IPS DF 19.7 (cell line): ENCODE measurements at places on chromosomes 3 and 15.

DNA sequence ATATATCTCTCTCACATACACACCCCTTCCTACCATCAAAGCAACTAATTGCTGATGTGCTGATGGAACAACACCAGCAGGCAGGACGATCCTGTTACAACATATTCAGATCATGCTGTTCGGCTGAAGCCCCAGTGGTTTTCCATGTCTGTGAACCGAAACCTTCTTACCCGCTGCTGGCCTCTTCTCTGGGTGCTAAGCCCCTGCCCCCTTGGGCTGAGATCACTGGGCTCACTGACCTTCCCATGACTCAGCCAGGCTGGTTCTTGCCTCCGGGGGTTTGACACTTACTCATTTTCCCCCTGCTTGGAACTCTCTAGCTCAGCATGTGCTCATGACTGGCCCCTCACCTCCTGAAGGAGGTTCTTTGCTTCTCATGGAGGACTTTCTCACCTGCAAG lies 122.0 kb upstream of the RGMA start:
- no peak for DNase-seq

- DNase-seq: no peak
Observed at GRCh38 chr3:194521510-194522260, 34.9 kb upstream of the ATP13A3 start.

- no peak for DNase-seq
Observed at GRCh38 chr3:115052906-115053305, 94.2 kb downstream of the ZBTB20 start.

DNA sequence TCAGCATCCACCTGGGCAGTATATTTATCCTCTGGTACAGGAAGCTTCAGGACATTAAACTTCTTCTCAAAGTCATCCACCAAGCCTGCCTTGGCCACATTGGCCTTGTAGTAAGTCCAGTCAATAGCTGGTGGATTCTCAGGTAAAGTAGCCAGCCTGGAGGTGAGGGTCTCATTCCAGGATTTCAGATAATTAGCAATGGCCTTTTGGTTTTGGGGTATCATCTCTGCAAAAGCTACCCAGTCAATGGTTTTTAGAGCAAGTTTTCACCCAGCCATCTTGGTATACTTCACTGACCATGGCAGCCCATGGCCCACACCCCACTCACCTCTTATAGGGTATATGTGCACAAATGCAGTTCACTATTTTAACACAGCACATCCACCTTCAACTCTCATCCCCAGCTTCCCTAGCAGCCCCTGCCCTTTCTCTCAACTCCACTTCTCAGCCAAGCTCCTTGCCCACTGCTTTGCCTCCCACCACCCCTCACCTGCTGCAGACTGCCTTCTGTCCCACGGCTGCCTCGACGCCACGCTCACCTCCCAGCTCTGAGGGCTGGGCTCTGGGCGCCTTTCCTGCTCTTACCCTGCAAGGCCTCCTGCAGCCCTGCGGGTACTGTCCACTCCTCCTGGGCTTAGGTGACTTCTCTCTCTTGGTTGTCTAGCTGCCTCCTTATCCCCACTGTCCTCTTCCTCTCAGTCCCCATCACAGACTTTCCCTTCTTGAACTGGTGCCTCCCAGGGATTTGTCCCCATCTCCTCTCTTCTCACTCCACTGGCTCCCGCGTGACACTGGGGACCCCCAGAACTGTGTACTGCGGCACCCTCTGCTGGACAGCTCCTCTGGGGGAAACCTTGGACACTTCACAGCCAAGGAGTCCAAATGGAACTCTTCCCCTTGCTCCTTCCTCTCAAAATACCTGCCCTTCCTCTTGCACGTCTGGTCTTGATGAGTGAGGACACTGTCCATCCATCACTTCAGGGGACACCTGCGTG lies 1.7 kb upstream of the TGM5 start:
- no peak for DNase-seq

DNA sequence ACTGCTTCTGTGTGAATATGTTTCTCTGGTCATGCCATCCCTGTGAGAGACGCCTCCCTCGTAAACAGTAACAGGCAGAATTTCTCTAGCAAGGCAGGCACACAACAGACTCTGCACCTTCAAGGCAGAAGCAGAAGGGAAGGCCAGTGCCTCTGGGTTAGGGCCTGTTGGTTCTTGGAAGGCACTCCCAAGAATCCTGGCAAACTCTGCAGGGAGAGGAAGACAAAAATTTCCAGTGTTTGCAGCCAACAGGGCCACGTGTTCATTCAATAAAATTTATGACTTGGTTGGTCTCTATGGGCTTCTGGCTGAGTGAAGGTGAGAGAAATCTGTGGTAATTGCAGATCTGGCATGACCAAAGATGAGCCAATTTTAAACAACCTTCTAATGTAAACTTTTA lies 39.3 kb downstream of the NFKBIZ start:
- no peak for DNase-seq

DNA sequence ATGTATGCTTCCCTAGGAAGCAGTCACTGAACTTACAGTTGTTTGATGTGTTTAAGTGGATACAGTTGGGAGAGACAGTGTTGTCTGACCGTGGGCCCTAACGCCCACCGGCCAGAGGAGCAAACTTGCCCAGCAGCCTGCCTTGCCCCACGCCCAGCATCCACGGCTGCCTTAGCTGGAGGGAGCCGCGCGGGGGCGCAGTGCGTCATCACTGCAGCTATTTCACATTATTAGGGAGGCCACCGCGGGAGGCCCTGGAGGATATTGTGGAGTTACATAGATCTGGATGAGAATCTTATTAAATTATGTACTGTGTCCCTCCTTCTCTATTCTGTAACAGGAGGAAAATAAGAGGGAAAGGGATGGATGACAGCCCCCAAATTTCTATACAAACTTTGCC lies 267.2 kb downstream of the GABRG3 start:
- no peak for DNase-seq

DNA sequence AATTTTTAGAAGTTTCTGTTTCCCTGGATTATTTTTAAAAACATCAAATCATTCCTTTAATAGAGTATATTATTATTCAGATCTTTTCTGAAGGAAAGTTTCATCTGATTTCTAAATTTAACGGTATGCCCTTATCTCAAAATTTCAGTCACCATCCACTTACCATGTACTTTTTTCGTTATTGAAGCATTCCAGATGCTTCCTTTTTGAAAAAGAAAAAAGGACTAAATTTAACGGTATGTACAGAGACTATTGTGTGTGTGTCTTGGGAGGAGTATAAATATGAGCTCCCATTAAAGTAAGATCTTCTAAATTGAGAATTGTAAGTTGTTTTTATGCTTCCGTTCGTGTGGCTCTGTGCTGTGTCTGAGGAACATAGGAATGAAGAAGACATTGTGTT lies 517.4 kb upstream of the GOLIM4 start:
- no peak for DNase-seq

- DNase-seq: no peak
Observed at GRCh38 chr3:18153571-18154173, 271.5 kb downstream of the SATB1 start.

DNA sequence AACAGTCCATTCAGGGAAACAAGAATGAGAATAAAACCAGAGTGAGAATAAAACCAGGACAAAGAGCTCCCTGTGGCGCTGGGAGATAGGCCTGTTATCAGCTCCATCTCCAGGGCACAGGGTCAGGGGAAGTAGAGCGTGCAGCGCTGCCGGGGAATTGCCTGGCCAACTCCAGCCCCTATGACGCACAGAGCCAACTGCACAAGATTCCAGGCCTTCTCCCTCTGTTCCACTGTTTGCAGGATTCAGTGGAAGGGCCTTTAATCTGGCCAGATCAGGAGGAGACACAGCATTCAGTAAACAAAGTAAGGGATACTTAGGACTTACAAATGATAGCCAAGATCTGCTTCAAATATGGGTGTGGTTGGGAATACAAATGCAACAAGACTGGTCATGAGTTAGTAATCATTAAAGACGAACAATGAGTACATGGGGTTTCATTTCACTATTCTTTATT lies 49.4 kb downstream of the ITGB5 start:
- DNase-seq: no peak

- no peak for DNase-seq
Observed at GRCh38 chr3:123246866-123247265, 45.1 kb downstream of the SEC22A start.

DNA sequence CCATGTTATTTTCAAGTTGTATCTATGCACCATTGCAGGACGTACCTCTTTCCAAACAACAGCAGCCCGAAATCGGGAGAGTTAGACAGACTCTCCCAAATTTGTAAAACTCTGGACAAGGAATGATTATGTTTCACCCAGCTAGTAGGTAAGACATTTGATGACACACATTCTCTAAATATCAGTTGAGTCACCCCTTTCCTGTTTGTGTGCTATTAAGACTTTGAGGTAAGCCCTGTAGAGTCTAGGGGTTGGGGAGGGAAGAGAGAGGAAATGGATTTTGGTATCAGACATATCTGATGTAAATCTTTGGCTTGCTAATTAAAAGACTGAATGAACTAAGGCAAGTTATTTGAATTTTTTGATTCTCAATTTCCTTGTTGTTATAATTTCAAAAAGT lies 999.0 kb downstream of the TUSC7 start:
- DNase-seq: no peak

DNA sequence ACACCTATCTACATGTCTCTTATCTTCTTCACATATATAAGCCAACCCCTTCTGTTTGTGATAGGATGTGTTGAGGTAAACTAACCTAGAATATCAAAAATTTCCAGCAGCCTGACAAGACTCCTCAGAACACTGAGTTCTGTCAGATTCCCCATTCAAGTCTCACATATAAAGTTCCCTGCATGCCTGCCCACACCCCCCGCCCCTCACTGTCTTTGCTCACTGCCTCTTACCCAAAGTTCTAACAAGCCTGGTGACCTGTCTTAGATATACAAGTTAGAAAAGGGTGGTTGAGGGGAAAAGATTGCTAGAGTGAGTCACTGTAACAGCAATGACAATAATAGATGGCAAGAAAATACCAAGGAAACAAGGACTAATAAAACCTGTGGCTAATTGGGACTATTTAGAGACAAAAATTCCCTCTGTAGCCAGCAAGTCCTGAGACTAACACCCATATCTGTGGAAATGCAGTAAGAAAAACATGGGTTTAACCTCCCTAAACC lies 40.1 kb downstream of the FBXO22 start:
- no peak for DNase-seq

GRCh38 chr15:70651303-70651845 lies 112.0 kb downstream of the UACA start:
- no peak for DNase-seq
